ENCODE measurements at places on chromosomes 6 and 20.

GRCh38 chr20:63557481-63557891 lies 3.5 kb downstream of the FNDC11 start:
- no peak for DNase-seq

GRCh38 chr6:169847901-169848311 lies 96.5 kb downstream of the ERMARD start:
- no peak for DNase-seq

GRCh38 chr6:130526466-130526865 lies 160.6 kb downstream of the TMEM200A start:
- DNase-seq, result no peak

- DNase-seq, result no peak
Observed at GRCh38 chr6:79461205-79461604, 76.0 kb downstream of the LCA5 start.

- no peak for DNase-seq
Observed at GRCh38 chr20:63626424-63627128, at the start of gene GMEB2. Gene GMEB2, minus strand, starts transcription at chr20:63627101. Its CDS starts 7,704 bp downstream, at chr20:63619397.

DNA sequence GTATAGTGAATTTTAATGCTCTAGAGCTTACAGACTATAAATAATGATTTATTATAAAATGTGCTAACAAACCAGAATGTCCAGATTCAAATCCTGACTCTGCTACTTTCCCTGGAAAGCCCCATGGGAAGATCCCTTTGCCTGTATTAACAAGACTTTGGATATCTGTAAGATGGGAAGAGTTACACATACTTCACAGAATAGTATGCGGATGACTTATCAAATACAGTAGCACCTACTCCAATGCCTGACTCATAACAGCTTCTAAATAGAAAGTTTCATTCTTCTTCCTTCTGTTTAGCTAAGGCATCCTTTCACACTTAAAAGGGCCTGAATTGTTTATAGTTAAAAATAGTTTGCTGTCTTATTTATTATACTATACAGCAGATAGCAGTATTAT lies 166.3 kb downstream of the KCNQ5 start:
- DNase-seq, result no peak

DNA sequence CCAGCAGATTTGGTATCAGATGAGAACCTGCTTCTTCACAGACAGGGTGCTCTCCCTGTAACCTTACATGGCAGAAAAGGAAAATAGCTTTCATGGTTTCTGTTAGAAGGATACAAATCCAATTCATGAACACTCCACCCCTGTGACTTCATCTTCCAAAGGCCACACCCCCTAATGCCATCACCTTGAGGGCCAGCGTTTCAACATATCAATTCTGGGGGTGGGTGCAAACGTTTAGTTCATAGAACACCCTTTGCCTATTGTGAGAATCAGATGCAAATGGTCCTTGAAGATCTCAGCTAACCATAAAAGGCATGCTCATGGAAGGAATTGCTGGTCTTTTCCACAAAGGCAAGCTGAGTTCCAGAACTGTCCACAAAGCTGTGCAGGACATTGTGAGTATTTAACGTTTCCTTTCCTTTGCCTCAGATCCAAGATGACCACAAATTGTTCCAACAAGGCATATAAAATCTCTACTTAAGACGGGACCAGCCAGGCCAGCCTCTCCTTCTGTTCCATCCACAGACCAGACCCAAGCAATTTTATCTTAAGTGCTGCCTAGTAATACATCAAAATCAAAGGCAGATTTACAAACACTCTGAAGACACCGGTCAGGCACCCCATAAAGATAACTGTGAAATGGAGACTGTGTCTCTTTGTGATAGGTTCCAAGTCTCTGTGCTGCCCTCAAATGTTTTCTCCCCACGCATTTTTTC lies 34.7 kb upstream of the SSTR4 start:
- DNase-seq, result no peak

GRCh38 chr6:131868836-131869235 lies 61.0 kb downstream of the ENPP1 start:
- no peak for DNase-seq

DNA sequence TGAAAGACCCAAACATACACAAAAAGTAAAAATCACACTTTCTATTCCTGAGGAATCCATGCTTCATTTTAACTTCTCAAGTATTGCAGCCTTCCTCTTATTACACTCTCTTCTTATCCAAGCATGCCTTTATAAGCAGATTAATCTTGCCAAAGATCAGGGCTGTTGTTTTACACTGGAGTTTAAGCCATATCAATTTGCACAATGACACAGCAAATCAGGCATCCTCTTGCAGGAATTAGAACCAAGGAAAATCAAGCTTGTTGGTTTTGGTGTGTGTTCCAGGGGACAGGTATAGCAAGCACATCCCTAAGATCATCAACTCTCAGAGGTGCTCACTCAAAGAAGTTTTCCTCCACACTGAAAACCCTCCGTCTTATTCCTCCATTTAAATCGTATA lies 69.5 kb downstream of the CYP39A1 start:
- DNase-seq, result no peak

GRCh38 chr20:18907353-18907752 lies 93.8 kb downstream of the SCP2D1 start:
- DNase-seq, result no peak

GRCh38 chr20:35385733-35386132 lies 26.0 kb downstream of the UQCC1 start:
- DNase-seq, result no peak

DNA sequence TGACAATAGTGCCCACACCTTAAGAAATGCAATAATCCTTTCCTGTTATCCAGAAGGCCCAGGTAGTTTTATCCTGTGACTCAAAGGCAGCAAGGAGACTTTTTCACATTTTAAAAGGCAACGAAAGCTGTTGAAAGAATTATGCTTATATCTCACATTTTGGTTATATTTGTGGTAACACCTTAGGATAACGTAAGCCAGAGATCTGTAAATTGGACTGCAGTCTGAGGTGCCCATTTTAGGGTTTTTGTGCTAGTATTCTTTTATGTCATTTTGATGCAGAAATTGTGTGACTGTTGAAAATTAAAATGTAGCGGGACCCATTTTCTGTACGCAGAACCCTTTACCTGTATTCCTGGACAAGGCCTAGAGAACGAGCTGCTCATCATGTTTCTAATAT lies 24.3 kb upstream of the MTHFD1L start:
- DNase-seq, result no peak

DNA sequence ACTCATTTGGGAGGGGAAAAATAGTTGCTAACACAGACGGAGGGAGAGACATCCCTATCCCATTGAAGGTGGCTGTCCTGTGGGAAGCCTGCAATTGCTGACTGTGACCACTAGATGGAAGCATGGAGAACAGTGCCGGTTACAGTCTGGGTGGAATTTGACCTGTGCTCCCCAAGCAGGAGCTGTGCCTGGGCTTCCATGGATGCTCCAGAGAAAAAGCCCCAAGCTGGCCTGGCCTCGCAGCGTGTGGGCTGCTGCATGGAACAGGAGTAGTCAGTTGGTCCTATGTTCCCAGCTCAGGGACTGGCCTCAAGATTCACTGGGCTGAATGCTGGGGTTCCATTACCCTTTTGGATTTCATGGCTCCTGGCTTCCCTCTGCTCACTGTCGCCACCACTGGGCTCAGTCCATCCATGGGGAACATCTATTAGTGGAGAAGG lies 116.3 kb upstream of the CHD6 start:
- DNase-seq, result peak; percentile 4

DNA sequence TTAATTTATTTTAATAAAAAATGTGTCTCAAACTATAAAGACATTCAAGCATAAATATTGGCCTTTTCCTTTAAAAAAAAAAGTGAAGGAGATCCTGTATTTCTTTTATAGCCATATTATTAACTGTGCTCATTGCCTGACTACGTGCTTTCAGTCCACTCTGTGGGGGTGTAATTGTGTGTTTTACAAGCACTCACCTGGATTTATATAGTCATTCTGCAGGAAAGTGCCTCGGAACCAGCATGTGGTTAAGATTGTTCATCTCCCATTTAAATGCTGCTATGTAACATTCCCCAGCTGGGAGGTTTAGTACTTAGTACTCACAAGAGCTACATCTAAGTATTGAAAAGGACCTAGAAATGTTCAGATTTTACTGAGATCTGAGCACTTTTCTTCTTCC lies 47.9 kb upstream of the SLC22A16 start:
- no peak for DNase-seq
